ENCODE measurements at places on chromosomes 2 and 18.

DNA sequence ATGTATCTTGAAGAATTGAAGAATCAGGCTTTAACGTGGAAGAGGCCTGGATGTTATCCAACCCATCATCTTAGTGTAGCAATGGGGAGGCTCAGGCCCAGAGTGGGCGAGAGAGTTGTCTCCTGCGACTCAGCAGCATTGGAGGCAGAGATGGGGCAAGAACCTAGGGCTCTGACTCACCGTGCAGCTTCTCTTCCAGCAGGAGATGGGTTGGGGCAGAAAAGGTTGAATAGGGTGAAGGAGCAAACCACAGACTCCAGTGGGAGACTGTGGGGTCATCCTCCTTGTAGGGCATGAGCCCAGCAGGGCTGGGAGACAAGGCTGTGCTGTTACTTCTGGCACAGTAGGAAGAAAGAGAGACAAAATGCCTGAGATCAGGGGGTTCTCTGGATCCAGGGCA lies 1.4 kb downstream of the IL36RN start:
- DNase-seq = no peak

GRCh38 chr2:16103614-16104314 lies 163.4 kb downstream of the MYCN start:
- no peak for DNase-seq

DNA sequence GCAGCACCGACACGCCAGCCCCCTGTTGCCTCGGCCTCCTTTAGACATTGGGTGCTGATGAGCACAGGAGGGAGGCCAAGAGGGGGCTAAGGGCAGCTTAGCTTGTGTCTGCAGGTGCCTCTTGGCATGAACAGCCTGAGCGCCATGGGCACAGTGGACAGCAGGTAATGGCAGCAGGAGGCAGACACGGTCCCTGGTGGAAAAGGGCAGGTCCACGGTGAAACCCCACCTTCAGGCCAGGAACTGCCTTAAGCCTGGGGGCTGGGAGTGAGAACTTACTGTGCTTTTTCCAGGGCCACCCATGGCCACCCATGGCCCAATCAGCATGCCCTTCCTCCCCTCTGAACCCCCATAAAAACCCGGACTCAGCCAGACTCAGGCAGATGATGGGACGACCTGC lies 633.4 kb upstream of the TMEFF2 start:
- no peak for DNase-seq

- no peak for DNase-seq
These were observed 89.9 kb downstream of the SOX11 start for GRCh38 chr2:5782103-5782502.

GRCh38 chr2:17664534-17664933 lies 89.1 kb downstream of the SMC6 start:
- no peak for DNase-seq

GRCh38 chr18:64103986-64104385 lies 44.9 kb downstream of the LINC00305 start:
- no peak for DNase-seq

GRCh38 chr18:55900380-55900779 lies 312.4 kb upstream of the TCF4 start:
- DNase-seq = no peak

DNA sequence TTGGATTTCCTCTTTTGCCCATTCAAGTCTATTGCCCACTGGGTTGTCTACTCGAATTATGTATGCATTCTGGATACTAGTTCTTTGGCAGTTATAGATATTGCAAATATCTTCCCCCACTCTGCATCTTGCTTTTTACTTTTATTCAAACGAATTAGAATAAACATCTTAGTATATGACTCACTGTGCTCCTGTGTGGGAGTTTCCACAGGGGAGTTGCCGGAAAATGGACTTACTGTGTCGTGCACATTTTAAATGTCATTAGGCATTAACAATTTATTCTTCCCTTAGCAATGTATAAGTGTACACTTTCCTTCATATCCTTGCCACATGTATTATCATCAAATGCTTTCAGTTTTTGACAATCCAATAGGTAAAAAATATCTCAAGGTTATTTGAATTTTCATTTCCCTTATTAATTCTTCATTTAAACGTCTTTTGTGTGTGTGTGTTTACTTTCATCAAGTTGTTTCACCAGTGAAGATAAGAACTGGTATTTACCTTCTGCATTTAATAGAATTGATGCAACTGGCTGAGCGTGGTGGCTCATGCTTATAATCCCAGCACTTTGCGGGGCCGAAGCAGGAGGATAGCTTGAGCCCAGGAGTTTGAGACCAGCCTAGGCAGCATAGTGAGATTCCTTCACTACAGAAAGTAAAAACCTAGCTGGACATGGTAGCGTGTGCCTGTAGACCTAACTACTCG lies 4.6 kb upstream of the UGT1A5 start:
- DNase-seq = no peak

GRCh38 chr18:35060122-35060815 lies 19.1 kb downstream of the MAPRE2 start:
- DNase-seq = no peak

- no peak for DNase-seq
These were observed 185.7 kb downstream of the MTCL1 start for GRCh38 chr18:8890957-8891464.

GRCh38 chr2:855177-855576 lies 95.5 kb upstream of the SNTG2 start:
- DNase-seq = peak; percentile 32

DNA sequence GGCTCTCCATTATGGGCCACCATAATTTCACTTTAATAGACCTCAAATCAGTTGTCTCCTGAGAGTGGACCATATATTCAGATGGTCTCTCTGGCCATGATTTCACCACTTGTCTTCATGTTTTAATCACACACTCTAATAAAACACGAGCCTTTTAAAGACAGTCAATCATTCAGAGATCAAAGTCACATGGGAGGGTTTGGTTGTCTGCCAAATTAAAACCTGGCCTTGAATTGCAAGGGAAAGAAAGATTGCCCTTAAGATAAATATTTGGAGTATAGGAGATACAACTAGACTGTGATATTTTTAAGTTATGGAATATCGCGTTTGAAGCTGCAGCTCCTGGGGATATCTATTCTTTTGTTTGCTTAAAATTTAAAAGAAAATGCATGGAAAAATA lies 377.8 kb upstream of the DDX18 start:
- no peak for DNase-seq
